ENCODE measurements at places on chromosomes 5 and 9. TPM values are rescaled to one million over a fixed set of nuclear protein-coding genes. Genes with fewer than 3 reads are reported as not detected.

Gene ANKRD18A
- 10.9 TPM for total RNA-seq

Gene IFNK
- not detected for total RNA-seq

Gene C1QTNF3
- 7.6 TPM for total RNA-seq

Gene CCDC183
- 2.3 TPM for total RNA-seq

Gene CNTNAP3
- not detected for total RNA-seq

Gene SPACA9
- 0.32 TPM for total RNA-seq

GRCh38 chr5:173314166-173314952 lies 13.9 kb downstream of the STC2 start:
- no peak for DNase-seq

DNA sequence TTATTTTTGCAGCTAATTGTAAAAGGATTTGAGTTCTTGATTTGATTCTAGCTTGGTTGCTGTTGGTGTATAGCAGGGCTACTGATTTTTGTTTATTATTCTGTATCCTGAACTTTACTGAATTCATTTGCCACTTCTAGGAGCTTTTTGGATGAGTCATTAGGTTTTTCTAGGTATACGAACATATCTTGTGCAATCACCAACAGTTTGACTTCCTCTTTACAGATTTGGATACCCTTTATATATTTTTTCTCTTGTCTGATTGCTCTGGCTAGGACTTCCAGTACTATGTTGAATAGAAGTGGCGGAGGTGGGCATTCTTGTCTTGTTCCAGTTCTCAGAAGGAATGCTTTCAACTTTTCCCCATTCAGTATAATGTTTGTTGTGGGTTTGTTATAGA lies 210.8 kb downstream of the FGF10 start:
- DNase-seq: no peak

- no peak for DNase-seq
These were observed 150.8 kb upstream of the NR3C1 start for GRCh38 chr5:143554187-143554717.

- DNase-seq: no peak
These were observed 7.4 kb downstream of the SLC44A1 start for GRCh38 chr9:105251733-105252404.

GRCh38 chr5:91849069-91849468 lies 466.0 kb upstream of the ARRDC3 start:
- DNase-seq: no peak

- DNase-seq: no peak
These were observed 5.1 kb downstream of the RAPGEF1 start for GRCh38 chr9:131734781-131735180.

GRCh38 chr5:77770293-77771005 lies 5.7 kb downstream of the TBCA start:
- DNase-seq: no peak

DNA sequence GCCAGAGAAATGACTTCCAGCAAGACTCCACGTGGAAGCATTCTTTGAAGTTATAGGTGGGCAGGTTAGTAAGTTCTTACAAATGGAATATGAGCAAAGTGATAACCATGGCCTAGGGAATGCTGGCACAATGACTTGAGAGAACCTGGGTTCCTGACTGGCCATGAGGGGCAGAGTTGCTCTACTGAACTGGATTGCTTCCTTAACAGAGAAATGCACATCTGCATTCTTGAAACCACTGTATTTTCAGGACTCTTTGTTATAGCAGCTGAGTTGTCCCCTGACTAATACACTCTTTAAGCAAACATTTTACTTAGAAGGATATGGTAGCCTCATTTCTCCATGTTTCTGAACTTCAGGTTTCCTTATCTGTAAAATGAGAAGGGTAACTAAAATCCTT lies 108.3 kb upstream of the GNA14 start:
- DNase-seq: no peak

DNA sequence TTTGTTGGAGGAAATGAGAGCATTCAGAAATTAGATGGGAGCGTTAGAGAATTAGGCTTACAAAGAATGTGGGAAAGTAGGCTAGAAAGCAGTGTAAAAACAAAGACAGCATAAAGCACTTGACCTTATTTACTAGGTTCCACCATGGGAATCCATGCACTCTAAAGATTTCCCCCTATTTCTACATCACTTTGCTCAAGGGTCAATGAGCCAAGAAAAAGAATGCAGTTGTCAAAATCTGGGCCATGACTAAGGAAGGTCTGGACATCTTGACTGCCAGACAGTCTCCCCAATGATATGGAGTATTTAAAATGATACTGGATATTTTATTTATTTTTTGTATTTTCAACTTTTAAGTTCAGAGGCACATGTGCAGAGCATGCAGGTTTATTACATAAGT lies 3.4 kb downstream of the TLR4 start:
- no peak for DNase-seq

- no peak for DNase-seq
These were observed 3.1 kb upstream of the IFNB1 start for GRCh38 chr9:21080793-21081192.

Measured in CD4-positive, CD25-positive, alpha-beta regulatory T cell (primary cell).